ENCODE measurements at places on chromosomes 5 and 9. TPM values are rescaled to one million over a fixed set of nuclear protein-coding genes. Genes with fewer than 3 reads are reported as not detected.

RNF14 gene
- 41.8 TPM for polyA plus RNA-seq

C9orf43 gene
- polyA plus RNA-seq = 0.28 TPM

FIBCD1 gene
- polyA plus RNA-seq = not detected

CD14 gene
- polyA plus RNA-seq = 30.9 TPM

C5orf52 gene
- polyA plus RNA-seq = not detected

LRRC19 gene
- polyA plus RNA-seq = 0.13 TPM

PAEP gene
- polyA plus RNA-seq = not detected

DNA sequence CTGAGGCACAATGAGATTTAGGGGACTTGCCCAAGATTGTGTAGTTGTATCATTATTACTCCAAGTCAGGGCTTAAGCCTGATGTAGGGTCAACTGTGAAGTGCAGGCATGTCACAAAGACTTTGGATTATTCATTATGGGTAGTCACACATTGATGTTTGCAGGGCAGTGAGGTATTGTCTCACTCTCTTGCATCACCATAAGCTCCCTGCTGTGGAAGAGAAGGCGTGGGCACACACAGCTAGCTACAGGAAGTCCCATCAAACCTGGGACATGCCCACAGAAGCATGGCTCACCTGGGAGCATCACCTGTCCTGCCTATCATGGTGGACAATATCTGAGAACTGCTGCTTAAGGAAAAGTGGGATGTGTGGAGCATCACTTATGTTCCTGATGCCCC, 42.1 kb downstream of the TMOD1 start:
- no peak for DNase-seq

DNA sequence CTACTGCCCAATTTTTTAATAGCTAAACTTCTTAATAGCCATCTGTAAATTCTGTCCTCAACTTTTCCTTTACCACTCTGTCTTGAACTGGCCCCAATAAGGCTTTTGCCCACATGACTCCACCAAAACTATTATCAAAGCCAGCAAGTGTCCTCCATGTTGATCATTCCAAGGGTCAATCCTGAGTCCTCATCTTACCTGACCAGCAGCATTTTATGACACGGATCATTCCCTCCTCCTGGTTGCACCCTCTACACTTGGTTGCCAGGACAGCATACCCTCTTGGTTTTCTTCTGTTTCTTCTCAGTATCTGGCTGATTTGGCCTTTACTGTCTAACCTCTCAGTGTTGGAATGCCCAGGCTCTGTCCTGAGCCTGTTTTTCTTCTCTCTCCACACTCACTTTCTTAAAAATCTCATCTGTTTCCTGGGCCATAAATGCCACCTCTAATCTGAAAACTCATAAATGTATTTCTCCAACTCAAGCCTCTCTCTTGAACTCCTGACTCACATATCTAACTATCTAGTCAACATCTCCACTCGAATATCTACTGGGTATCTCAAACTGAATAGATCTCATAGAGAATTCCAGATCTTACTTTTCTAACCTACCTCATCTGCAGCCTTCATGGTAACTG, 40.0 kb upstream of the CDC42SE2 start:
- no peak for DNase-seq

- no peak for DNase-seq
These were observed 17.9 kb upstream of the CDC42SE2 start for GRCh38 chr5:131245948-131246347.

DNA sequence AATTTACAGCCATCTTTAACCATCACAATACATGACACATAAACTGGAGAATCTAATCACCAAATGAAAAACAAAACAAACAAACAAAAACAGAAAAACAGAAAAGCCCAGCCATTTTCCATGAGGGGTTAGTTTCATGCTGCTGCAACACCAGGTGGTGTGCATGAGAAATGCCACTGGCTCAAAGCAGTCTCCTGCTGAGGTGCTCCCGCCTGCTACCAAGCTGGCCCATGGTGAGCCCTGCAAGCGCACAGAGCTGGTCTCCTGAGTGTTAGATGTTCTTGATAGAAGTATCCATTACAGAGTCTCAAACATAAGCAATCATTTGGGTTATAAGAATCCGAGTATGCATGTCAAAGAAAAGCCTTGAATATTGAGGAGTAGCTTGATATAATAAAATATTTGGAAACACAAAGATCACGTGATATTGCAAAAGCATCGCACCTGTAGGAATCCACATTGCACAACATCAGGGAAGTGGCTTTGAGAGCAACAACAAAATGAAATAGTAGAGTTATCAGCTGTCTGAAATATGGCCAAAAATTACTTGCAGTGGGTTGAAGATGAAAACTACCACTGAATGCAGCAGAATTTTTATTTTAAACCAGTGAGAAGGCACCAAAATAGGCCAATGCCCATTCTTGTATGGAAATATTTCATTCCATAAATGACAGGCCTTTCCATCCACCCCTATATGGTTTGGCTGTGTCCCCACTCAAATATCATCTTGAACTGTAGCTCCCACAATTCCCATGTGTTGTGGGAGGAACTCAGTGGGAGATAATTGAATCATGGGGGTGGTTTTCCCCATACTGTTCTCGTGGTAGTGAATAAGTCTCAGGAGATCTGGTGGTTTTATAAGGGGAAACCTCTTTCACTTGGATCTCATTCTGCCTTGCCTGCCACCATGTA, 194.8 kb downstream of the SYK start:
- DNase-seq = no peak

DNA sequence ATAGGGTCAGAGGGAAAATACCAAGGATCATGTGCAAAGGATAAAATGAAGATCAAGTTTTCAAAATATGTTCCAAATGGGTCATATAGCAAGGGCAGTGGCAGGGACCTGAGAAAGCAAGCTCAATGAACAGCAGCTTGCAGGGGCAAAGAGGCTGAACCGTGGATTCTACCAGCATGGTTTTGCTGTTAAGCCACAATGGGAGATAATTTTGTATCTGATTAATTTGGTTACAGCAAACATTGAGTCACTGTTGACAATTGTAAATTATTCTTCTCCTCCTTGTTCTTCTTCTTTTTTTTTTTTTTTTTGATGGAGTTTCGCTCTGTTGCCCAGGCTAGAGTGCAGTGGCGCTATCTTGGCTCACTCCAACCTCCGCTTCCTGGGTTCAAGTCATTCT, 18.4 kb upstream of the ERAP2 start:
- no peak for DNase-seq

DNA sequence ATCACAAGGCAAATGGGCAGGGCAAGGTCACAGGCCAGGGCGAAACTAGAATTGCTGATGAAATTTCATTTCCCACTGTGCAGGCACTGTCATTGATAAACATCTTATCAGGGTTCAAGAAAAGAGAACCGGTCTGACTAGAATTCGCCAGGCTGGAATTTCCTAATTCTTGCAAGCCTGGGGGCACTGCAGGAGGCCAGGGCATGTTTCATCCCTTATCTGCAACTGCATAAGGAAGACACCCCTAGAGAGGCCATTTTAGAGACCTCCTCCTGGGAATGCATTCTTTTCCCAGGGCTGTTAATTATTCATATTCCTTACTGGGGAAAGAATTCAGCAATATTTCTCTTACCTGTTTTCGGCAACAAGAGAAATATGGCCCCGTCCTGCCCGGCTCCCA, 266.2 kb upstream of the CYLC2 start:
- no peak for DNase-seq

DNA sequence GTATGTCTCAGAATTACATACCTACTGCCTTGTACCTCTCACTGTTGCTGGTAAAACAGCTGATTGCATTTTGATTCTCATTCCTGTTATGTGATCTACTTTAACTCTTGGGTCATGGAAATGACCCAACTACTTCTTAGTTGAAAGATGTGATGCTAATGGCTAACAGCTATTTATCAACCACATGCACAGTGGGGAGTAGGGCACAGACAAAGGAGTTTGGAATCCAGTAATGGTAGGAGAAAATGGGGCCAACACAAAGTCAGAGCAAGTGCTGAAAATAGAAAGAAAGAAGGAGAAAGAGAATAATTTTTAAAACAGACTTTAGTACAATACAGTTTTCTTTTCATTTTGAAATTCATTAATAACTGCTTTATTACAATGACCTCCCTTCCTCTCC, 241.0 kb downstream of the PTPRD start:
- no peak for DNase-seq

DNA sequence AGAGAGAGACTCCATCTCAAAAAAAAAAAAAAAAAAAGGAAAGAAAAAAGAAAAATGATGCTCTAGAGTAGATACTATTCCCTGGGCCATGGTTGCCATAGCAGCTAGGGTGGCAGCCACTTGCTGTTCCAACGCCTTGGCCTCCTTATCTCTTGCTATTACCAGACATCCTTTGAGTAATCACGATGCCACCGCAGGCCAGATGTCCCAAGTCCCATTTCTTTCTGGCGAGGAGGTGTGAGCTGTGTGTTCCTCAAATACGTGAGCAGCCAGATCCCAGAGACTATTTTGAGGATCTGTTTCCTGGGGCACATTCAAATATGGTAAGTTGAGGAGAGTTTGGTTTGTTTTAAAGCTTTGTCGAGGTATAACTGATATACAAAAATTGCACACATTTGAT, 23.4 kb upstream of the GFPT2 start:
- no peak for DNase-seq

GRCh38 chr5:151620461-151620840, 29.3 kb upstream of the FAT2 start:
- DNase-seq = no peak

GRCh38 chr9:12166518-12166917, 526.7 kb upstream of the TYRP1 start:
- no peak for DNase-seq

DNA sequence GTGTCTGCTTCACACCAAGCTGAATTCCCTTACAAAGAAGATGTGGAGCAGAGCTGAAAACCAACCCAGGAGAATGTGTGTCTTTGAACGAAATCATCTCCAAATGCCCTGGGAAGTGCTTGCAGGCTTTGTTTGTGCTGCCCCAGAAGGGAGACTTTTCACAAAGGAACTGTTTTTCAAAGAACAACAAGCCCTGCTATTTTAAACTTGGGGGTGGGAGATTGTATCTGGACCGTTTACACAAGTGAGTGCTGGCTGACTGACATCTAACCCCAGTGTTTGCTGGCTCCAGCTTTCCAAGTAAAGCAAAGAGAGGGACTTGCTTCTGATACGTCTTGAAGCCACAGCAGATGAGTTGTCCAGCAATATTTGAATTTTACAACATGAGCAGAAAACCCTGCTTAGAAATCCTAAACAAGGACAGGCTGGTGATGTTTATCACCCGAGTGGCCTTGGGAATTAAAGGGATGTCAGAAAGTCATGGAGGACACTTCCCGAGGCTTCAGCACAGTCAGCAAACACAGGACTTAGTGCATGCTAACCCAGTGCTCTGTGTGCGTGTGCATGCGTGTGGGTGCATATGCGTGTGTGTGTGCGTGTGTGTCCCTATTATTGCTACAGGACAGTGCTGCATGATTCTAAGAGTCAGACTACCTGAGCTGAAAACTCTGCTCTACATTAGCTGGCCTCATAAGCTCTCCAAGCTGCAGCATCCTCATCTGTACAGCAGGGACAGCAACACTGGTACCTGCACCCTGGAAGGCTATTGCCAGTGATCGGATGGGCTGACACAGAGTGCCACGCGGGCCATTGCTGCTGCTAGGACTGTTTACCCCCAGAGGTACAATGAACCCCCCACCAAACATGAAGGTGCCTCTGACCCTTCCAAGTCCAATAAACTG, 1.4 kb downstream of the ADAMTS12 start:
- peak; percentile 46 for DNase-seq

DNA sequence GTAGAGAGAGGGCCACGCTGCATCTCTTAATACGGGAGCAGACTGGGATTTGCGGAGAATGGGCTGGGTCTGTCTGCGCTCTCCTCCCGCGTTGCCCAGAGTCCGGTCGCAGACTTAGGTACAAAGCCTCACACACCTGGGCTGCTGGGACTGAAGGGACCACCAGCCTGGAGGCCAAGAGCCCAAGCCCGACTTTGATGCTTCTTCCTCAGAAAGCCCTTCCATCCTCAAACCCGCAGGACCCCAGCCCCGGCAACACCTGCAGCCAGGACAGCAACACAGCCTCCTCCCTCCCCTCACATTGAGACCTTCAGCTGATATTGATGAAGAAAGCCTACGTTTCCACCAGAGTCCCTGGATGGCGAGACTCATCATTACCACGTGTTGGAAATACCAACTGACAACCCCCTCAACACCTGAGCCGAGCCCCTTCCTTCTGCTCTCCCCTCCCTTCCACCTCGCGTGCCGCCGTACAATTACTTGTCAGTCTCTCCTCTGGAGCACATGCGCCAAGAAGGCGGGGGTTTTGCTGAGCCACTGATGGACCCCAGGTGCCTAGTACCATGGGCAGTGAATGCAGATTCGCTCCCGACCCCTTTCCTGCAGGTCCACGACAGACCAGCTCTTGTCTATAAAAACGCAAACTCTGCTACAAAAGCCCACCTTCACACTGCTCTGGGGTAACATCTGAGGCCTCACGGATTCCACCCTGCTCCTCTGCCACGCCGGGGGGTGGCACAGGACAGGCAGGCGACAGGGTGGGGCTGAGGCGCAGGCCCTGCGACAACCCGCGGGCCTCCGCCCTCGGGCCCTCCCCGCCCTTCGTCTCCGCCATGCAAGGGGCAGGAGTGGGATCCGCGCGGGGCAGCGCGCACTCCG, 841 bp downstream of the ASB6 start:
- no peak for DNase-seq

- DNase-seq = peak; percentile 33
These were observed 915 bp downstream of the HSDL2 start for GRCh38 chr9:112380825-112381221.

DNA sequence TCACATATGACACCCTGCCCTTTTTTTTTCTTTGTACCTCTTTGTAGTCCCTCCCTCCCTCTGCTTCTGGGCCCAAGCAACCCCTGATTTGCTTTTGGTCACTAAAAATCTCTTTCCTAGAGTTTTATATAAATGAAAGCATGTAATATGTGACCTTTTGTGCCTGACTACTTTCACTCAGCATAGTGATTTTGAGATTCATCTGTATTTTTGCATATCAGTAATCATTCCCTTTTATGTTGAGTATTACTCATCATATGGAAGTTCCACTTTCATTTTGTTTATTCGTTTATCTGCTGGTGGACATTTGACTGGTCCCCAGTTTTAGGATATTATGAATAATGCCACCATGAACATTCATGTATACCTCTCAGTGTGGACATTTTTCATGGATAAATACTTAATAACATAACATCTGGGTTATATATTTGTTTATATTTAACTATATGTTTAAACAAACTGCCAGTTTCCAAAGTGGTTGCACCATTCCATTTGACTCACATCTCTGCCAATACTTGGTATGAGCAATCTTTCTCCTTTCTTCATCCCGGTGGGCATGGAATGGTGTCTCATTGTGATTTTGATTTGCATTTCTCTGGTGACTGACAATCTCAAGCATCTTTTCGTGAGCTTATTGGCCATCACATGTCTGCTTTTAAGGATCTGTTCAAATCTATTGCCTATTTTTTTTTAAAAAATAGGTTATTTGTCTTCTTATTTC, 115.7 kb upstream of the S1PR3 start:
- no peak for DNase-seq

- DNase-seq = no peak
These were observed 999.6 kb upstream of the DMAC1 start for GRCh38 chr9:8799206-8799605.

- DNase-seq = no peak
These were observed 163.4 kb upstream of the FSTL4 start for GRCh38 chr5:133775584-133776304.
